ENCODE measurements at places on chromosomes 12 and 14. TPM values are rescaled to one million over a fixed set of nuclear protein-coding genes. Genes with fewer than 3 reads are reported as not detected.

DNA sequence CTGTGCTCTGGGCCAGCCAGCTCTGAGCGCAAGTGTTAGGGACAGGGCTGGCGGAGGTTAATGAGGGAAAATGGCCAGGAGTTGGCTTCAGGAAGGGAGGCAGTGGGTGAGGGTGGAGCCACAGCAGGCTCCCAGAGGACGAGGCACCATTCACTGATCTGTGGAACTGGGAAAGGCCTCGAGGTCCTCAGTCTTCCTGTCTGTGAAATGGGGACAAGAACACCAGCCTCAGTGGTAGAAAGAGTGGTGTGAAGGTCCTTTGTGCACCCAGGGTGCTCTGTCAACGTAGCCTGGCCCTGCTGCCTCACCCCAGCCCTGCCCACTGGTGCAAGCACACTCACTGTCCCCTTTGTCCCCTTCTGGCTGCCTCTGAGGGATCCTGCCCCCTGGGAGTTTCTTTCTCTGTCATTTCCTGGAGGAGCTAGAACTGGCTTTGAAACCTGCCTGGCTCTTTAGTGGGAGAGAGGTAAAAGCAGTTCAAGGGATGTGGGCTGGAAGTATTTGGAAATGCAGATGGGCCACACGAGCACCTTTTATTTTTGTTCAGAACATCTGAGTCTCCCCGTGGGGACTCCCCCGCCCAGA lies 25.0 kb downstream of the SYNDIG1L start:
- no peak for DNase-seq

The RNU7-1 gene
- total RNA-seq: not detected

DNA sequence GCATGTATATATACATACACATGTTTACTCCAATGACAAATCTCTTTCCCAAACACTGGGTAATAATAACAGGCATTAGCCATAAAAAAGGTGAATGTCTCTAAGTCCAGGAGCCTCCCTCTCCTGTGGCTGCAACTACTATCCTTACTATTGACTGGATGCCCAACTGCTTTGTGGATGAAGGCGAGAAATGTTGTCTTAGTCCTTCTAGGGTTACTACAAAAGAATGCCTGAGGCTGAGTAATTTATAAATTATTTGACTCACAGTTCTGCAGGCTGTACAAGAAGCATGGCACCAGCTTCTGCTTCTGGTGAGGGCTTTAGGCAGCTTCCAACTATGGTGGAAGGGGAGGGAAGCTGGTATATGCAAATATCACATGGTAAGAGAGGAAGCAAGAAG lies 366.0 kb upstream of the DDHD1 start:
- no peak for DNase-seq

DNA sequence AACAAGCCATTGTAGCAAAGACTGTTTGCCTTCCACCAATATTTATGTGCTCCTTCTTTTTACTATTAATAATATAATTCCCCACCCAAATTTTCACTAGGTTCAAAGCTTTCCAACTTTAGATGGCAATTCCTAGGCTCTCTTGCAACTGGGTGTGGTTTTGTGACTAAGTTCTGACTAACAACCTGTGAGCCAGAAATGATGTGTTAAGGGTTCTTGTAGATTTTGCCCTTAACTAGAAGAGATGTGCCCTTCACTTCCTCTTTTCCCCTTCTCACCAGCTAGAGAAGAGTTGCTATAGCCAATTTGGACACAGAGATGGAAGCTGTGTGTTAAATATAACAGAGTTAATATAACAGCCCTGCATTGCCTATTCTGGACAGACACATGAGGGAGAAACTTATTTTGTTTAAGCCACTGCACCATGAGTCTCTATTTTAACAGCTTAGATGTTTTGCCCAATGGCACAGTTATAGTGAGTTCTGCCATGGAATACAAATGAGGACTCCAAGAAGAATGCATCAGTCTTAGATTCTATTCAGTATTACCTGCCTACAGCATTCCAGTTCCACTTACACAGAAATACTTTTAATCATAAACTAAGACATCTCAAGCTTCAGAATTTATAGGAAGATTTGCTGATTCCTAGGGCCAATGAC lies 216.2 kb downstream of the DUSP6 start:
- DNase-seq: no peak

The FAM181A gene
- not detected for total RNA-seq

The APOLD1 gene
- total RNA-seq: 2.6 TPM

GRCh38 chr12:68467514-68467913 lies 135.4 kb upstream of the MDM1 start:
- no peak for DNase-seq

DNA sequence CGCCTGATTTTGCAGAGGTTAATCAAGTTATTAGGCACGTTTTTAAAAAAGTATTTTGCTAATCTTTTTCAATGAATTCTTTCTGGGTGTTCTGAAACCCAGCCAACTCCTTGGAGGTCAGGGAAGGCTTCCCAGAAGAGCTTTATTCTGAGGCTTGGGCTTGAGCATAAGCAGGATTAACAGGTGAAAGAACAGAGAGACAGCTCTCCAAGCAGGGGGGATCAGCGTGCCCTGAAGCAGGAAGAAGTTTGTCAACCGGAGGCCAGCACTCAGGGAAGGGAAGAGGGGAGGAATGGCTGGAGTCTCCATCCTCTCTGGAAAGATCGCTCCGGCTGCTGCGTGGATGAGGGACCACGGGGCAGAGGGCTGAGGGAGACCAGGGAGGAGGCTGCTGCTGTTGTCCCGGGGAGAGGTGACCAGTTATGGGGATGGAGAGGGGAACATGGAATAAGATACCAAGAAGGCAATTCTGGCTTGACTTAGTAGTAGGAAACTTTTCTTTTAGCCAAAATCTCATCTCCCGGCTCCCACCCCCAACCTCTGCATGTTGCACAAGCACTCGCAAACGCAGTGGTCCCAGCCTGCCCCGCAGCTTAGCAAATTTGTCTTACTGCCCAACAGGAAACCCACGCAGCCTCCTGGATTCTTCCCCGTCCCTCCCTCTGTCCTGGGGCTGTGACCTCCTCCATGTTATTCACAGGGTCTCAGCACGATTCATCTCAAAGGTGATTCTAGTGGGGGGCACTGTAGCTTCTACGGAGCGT lies 1.1 kb upstream of the SSH1 start:
- DNase-seq: peak; percentile 63

The DCN gene
- 0.92 TPM for total RNA-seq

The STON2 gene
- 1.4 TPM for total RNA-seq

The NGB gene
- total RNA-seq: not detected

- no peak for DNase-seq
Observed at GRCh38 chr12:107624493-107624892, 61.1 kb upstream of the PWP1 start.

GRCh38 chr14:55904086-55904485 lies 214.1 kb upstream of the PELI2 start:
- DNase-seq: no peak

- no peak for DNase-seq
Observed at GRCh38 chr14:76884853-76885276, 58.7 kb downstream of the LRRC74A start.

DNA sequence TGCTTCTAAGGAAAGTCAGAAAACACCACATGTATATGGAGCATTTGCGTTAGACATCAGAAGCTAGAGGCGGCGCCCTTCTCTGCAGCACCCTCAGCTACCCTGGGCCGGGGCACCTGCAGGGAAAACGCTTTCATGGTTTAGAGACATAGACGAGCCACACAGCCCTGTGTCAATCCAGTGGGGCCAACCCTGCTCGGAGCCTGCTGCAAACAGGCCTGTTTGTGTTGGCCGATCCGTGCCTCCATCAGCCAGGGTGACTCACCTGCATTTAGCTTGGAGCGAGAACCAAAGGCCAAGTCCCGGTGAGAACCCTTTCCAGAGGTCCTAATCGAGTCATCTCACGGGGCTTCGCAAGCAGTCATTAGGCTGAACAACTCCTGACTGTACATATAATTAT lies 19.5 kb upstream of the FZD10 start:
- DNase-seq: no peak

- no peak for DNase-seq
Observed at GRCh38 chr12:23277831-23278230, 652.9 kb downstream of the ETNK1 start.

The LBHD2 gene
- total RNA-seq: not detected

GRCh38 chr12:109878749-109879148 lies 1.6 kb downstream of the GLTP start:
- DNase-seq: no peak

DNA sequence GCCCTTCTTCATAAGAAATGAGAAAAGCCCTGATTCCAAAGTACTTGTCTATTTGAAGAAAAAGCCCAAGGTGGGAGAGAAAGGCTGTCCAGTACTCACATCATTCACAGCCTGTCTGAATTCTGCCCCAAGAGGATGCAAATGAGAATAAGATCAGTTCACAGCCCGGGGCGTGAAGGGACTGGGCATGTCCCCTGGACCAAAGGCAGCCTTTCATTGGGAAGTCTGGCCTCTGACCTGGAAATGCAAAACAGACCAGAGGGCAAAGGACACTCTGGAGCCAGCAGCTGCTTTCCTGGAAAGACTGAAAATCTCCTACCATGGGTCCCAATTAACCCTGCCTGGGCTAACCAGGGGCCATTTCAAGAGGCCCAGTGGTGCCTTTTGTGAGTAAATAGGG lies 191.2 kb upstream of the PELI2 start:
- DNase-seq: no peak

DNA sequence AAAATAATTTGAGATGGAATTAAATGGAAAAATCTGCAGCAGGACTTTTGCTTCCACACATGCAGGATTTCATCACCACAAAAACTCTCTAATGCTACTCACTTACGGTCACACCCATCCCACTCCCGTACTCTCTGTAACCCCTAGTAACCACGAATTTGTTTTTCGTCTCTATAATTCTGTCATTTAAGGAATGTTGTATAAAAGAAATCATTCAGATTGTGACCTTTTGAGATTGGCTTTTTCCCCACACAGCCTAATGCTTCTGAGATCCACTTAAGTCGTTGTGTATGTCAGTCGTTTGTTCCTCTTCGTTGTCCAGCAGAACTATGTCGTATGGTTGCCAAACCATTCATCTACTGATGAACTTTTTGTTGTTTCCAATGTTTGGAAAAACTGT lies 19.8 kb upstream of the PZP start:
- no peak for DNase-seq

The PTGER2 gene
- total RNA-seq: not detected

DNA sequence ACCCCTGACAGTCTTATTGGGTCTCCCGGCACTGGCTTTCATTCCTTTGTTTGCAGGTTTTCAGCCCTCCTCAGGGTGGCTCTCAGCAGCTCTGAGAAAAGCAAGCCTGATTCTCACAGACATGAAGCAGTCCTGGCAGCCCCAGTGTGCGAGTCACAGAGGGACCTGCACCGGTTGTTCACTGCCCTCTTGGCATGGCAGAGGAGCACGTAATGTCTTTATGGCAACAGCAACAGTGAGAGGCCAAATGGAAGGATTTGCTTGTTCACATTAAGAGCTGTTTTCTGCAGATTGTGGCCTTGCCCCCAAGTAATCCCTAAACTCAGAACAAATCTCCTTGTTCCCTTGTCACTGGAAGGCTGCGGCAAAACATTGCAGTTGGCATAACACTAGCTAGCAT lies 3.4 kb downstream of the KCNA5 start:
- no peak for DNase-seq

The ABCC9 gene
- 0.48 TPM for total RNA-seq

GRCh38 chr14:51989293-51990234 lies at the start of gene RTRAF:
Gene RTRAF, plus strand, starts transcription at chr14:51989546. Its CDS starts 94 bp downstream, at chr14:51989640.
- peak; percentile 97 for DNase-seq
